ENCODE measurements at places on chromosomes 7 and 10. TPM values are rescaled to one million over a fixed set of nuclear protein-coding genes. Genes with fewer than 3 reads are reported as not detected.
A peak's percentile ranks its signal among the peaks of the same experiment; 100 is the strongest.

DNA sequence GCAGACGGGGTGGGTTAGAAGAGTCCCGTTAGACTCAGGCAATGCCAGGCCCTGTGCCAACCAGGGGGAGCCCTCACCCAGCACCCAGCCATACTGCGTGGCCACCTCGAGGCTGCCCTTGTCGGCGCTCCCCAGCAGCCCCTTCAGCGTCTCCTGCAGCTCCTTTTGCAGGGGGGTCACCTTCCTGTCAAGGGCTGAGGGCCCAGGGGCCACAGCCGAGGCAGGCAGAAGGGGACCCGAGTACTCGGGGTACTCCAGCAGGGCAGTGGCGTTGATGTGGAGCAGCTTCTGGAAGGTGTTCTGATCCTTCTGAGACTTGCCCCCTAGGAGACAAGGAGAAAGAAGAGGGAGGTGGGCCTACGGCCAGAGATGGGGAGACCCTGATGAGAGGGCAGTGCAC is 9.7 kb downstream of the TBRG4 start:
- no peak overlapping the region for H3K4me3 ChIP-seq
- no peaks in the 10 kb centered on the region for H3K27me3 ChIP-seq
- H3K4me1 ChIP-seq, result no peaks in the 10 kb centered on the region
- H3K27ac ChIP-seq, result no peak overlapping the region
- DNase-seq, result no peak

GRCh38 chr10:104842704-104843103 is 201.6 kb downstream of the SORCS3 start:
- H3K36me3 ChIP-seq, result no peaks in the 10 kb centered on the region
- no peak for DNase-seq
- H3K27ac ChIP-seq, result no peak overlapping the region
- H3K4me3 ChIP-seq, result no peak overlapping the region

SYNPO2L gene
- total RNA-seq, result not detected

ZNF117 gene
- 8.0 TPM for total RNA-seq

PRSS1 gene
- total RNA-seq, result 7.3 TPM

DNA sequence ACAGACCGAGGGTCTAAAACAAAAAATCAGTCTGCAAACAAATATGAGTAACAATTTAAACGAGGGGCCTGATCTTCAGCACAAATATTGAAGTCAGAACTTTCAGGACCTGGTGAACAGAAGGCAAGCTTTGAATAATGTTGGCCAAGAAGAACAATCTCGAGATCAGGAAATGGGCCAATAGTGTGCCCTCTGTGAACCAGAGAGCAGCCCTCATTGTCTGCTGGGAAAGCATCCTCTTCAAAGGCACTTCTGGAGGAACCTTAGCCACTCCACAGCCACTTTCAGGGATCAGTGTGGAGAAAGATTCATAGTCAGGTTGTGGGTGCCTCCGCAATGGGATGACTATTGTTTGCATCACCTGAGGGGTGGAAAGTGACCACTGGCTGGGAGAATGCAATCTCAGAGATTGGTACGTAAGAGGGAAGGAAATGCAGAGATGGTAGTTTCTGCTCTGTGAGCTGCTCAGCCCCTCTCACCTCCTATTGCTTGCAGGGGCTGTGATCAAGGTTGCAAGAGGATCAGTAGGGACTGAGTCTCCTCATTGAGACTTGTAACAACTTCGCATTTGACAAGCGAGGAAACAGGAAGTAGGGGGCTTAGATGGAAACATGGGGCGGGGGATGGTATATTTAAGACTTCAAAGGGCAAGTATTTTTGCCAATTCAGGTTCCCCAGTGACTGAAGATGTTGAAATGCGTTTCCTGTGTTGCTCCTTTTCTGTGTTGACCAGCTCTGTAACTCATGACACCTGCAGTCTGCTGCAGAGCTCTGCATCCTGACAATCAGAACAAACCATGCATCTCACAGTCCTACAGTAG is 28.4 kb upstream of the IFRD1 start:
- H3K27me3 ChIP-seq, result no peaks in the 10 kb centered on the region
- DNase-seq, result no peak

GRID1 gene
- 2.3 TPM for total RNA-seq

GNAT3 gene
- not detected for total RNA-seq

DNA sequence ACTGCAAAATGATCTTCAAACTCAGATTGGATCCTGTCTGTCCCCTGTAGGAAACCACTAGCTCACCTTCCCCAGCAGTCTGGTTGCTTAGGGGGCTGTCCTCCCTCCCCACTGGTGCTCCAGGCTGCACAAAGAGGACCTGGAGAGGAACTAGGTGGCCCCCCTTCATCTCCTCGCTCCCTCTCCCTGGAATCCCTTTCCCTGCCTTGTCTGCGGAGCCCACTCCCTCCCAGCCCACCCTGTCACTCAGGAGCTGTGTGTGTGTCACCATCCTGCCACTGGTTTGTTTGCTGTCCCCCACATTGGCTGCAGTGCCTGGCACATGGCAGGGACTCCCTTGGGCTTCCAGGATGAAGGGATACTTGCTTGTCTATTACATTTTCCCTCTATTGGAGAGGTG is 35.5 kb upstream of the ZMIZ2 start:
- H3K27ac ChIP-seq, result no peak overlapping the region
- H3K27me3 ChIP-seq, result no peaks in the 10 kb centered on the region
- peaks cover 3% of the 10 kb centered on the region for H3K36me3 ChIP-seq
- no peak for DNase-seq
- H3K4me3 ChIP-seq, result no peak overlapping the region

- no peaks in the 10 kb centered on the region for H3K36me3 ChIP-seq
- H3K27ac ChIP-seq, result no peak overlapping the region
- no peaks in the 10 kb centered on the region for H3K4me1 ChIP-seq
- no peak overlapping the region for H3K4me3 ChIP-seq
- no peaks in the 10 kb centered on the region for H3K27me3 ChIP-seq
- DNase-seq, result no peak
Measured at GRCh38 chr10:31456468-31456867, 137.5 kb downstream of the ZEB1 start.

DNA sequence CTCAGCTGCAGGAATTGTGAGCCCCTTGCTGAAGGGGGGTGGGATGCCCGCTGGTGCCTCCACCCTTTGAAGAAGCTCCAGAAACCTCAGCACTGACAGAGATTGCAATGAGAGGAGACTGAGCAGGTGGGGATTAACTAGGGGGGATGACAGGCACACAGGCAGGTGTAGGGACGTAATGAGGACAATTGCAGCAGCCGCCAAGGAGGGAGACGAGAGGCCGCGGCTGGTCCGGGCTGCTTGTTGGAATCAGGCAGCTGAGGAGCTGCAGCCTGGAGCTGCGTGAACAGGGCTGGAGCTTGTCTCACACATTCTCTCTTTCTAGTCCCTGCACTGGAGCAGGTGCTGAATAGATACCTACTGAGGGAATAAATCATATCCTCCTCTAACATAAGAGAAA is 122.0 kb upstream of the TCERG1L start:
- peaks cover 38% of the 10 kb centered on the region for H3K27me3 ChIP-seq
- H3K4me1 ChIP-seq, result no peaks in the 10 kb centered on the region
- no peak for DNase-seq
- H3K36me3 ChIP-seq, result no peaks in the 10 kb centered on the region
- no peak overlapping the region for H3K27ac ChIP-seq

DNA sequence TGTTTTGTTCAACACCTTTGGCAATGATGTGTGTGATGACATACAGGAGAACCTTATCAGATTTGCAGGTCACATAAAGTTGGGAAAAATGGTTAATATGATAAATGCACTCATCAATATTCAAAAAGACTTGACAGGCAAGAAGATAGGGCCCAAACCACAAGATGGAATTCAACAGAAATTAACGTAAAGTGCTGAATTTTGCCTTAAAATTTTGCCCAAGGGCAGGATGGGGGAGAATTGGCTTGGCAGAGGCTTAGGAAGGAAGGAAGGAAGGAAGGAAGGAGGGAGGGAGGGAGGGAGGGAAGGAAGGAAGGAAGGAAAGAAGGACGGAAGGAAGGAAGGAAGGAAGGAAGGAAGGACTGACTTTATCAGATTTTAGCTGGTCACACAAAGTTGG is 35.3 kb downstream of the CARD11 start:
- no peak overlapping the region for H3K4me3 ChIP-seq
- H3K4me1 ChIP-seq, result no peaks in the 10 kb centered on the region
- no peak for DNase-seq
- peaks cover 3% of the 10 kb centered on the region for H3K27me3 ChIP-seq
- no peak overlapping the region for H3K27ac ChIP-seq

TMEM273 gene
- total RNA-seq, result 0.23 TPM

GRCh38 chr7:37212556-37212955 is 236.1 kb downstream of the ELMO1 start:
- H3K27me3 ChIP-seq, result peaks cover 3% of the 10 kb centered on the region
- no peak overlapping the region for H3K27ac ChIP-seq
- no peaks in the 10 kb centered on the region for H3K36me3 ChIP-seq
- no peak overlapping the region for H3K4me3 ChIP-seq
- H3K4me1 ChIP-seq, result no peaks in the 10 kb centered on the region

- H3K36me3 ChIP-seq, result no peaks in the 10 kb centered on the region
- H3K27me3 ChIP-seq, result no peaks in the 10 kb centered on the region
- no peak overlapping the region for H3K4me3 ChIP-seq
- no peak overlapping the region for H3K27ac ChIP-seq
Measured at GRCh38 chr7:7773334-7774309, 55.2 kb upstream of the RPA3 start.

TMEM184A gene
- total RNA-seq, result 9.2 TPM

- H3K36me3 ChIP-seq, result no peaks in the 10 kb centered on the region
- H3K27ac ChIP-seq, result no peak overlapping the region
- DNase-seq, result no peak
Measured at GRCh38 chr10:43057231-43057711, 19.6 kb upstream of the RET start.

GRCh38 chr7:150962553-150963399 is 15.3 kb downstream of the KCNH2 start:
- H3K36me3 ChIP-seq, result no peaks in the 10 kb centered on the region
- no peaks in the 10 kb centered on the region for H3K27me3 ChIP-seq
- peaks cover 3% of the 10 kb centered on the region for H3K4me1 ChIP-seq
- H3K27ac ChIP-seq, result no peak overlapping the region

- no peaks in the 10 kb centered on the region for H3K36me3 ChIP-seq
- no peaks in the 10 kb centered on the region for H3K4me1 ChIP-seq
- H3K27ac ChIP-seq, result no peak overlapping the region
- no peaks in the 10 kb centered on the region for H3K27me3 ChIP-seq
- no peak for DNase-seq
Measured at GRCh38 chr7:55484834-55485233, 87.5 kb downstream of the VOPP1 start.

ACBD7 gene
- total RNA-seq, result 1.8 TPM

ACTL6B gene
- not detected for total RNA-seq

DNA sequence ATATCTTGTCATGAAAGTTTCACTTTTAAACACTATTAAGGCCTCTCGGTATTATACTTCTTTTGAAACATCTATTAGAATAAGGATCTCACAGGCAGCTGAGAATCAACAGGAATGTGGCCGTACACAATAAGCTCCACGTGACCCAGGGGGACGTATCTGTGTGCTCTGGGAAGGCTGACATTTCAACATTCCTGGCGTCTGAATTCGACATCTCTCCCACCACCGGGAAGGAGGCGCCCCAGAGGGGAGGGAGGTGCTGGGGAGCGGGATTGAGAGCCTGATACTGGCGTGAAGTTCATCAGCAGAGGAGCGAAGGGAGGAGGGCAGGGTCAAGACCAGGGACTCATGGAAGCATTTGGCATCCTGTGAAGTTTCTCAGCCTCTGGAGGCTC is 401.3 kb downstream of the DNAJB6 start:
- DNase-seq, result no peak
- H3K4me3 ChIP-seq, result no peak overlapping the region
- H3K27me3 ChIP-seq, result peaks cover 2% of the 10 kb centered on the region
- H3K4me1 ChIP-seq, result no peaks in the 10 kb centered on the region
- H3K36me3 ChIP-seq, result no peaks in the 10 kb centered on the region

NME8 gene
- total RNA-seq, result not detected

CALCR gene
- total RNA-seq, result 0.10 TPM

OR13A1 gene
- not detected for total RNA-seq

- no peak for DNase-seq
- no peaks in the 10 kb centered on the region for H3K27me3 ChIP-seq
- no peaks in the 10 kb centered on the region for H3K4me1 ChIP-seq
- H3K4me3 ChIP-seq, result no peak overlapping the region
- H3K27ac ChIP-seq, result no peak overlapping the region
Measured at GRCh38 chr7:126040114-126041045, 1110.8 kb upstream of the POT1 start.

DNA sequence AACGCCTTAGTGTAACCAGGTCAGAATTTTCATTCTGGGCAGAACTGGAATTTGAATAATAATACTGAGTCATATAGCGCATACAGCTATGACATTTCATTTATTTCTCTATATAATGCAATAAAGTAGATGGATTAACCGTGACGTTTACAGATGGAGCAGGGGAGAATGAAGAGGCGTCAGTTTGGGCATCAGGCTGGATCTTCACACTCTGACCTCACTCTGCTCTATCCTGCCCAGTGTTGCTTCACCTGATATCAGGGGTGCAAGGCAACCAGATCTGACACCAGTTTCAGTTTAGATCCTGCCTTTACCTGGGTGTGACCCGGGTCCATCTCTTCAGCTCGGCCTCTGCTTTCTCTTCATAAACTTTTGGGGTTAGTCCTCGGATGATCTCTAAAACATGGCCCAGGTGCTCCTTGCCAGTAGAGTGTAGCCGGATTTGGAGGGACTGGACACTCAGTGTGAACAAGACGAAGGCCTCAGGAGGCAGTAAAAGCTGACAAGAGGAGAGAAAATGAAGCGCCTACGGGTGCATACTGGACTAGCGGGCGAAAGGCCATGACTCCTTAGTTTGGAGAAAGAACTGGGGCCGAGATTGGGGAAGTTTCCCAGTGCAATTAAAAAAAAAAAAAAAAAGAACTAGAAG is 1.4 kb upstream of the ZYX start:
- peak overlapping the region; percentile 86 for H3K27ac ChIP-seq
- peaks cover 12% of the 10 kb centered on the region for H3K4me1 ChIP-seq
- H3K27me3 ChIP-seq, result no peaks in the 10 kb centered on the region
- DNase-seq, result no peak

DNA sequence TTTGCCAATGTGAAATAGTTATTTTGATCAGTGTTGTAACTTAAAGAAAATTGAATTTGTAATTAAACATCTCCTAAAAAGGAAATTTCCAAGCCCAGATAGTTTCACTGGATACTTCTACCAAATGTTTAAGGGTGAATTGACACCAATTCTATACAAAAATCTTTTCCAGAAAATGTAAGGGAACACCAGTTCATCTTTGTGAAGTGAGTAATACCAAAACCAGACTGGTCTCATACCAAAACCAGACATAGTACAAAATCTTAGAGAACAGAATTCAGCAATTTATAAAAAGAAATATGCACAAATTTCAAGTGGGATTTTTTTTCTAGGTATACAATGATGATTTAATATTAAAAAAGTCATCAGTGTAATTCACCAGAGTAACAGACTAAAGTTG is 86.0 kb upstream of the ZNF32 start:
- peaks cover 6% of the 10 kb centered on the region for H3K27me3 ChIP-seq
- H3K4me1 ChIP-seq, result no peaks in the 10 kb centered on the region
- no peak overlapping the region for H3K27ac ChIP-seq
- H3K36me3 ChIP-seq, result no peaks in the 10 kb centered on the region
- no peak overlapping the region for H3K4me3 ChIP-seq
